ENCODE measurements at places on chromosomes 3 and 15.

- DNase-seq, result no peak
Measured at GRCh38 chr3:14286887-14287500, 108.4 kb downstream of the LSM3 start.

DNA sequence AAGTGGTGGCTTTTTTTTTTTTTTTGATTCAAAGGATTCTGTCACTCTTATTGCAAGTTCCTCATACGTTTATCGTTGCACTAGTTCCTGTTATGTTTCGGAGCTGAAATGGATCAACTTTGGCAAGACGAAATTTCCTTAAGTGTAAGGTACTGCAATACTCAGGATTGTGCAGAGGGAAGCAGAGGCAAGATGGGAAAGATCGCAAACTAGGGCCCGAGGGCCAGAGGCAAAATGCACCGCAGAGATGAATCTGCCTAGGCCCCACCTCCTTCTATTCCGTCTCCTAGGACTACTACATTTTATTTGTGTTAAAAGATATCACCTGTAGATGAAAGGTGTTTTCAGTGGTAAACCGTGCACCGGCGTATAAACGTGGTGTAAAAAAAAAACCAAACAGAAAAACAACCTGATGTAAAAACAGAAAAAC lies 331 bp downstream of the RNU6-1 start:
- no peak for DNase-seq

DNA sequence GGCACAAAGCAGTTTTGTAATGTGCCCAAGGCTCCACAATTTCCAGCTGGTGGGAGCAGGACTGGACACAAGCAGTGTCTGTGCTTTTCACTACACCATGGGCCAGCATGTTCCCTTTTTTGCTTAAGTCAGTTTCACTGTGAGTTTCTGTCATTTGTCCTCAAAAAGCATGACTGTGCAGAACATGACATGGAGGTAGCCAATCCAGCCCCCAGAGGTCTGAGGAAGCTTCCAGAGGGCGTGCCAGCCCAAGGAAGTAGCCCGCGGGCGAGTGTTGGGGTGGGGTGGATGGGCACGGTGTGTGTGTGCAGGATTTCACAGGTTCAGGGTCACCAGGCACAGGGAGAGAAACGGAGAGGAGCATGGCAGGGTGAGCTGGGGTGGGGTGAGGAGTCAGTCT lies 8.0 kb upstream of the EEFSEC start:
- DNase-seq, result no peak

- peak; percentile 81 for DNase-seq
Measured at GRCh38 chr3:183252973-183253527, at the start of gene B3GNT5. Gene B3GNT5, plus strand, starts transcription at chr3:183253253. Its CDS starts 16,546 bp downstream, at chr3:183269799.

- peak; percentile 65 for DNase-seq
Measured at GRCh38 chr3:188954590-188955208, 217.1 kb upstream of the TPRG1 start.

DNA sequence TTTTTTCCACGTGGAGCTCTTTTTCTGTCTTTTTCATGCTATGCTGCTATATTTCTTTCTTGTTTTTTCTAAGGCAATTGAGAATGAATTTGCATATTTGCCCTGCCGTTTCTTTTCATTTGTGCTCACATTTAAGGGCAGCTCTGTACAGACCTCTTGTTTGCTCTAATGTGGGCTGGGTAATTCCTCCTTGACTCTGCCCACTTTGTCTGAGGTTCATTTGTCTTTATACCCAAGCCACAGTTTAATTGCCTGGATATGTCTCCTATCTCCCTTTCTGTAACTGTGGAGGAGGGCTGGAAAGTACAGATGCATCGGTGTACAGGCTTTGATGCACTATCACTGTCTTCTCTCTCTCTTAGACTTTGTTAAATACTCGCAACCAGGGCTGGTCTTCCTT lies 195.9 kb downstream of the EPHB1 start:
- DNase-seq, result no peak
